ENCODE measurements at places on chromosomes 6 and 20.

GRCh38 chr6:154167126-154167525, 128.1 kb downstream of the OPRM1 start:
- DNase-seq = no peak

GRCh38 chr6:131117878-131118277, 17.4 kb upstream of the AKAP7 start:
- DNase-seq = no peak

- no peak for DNase-seq
Measured at GRCh38 chr20:10004900-10005299, 29.9 kb upstream of the ANKEF1 start.

DNA sequence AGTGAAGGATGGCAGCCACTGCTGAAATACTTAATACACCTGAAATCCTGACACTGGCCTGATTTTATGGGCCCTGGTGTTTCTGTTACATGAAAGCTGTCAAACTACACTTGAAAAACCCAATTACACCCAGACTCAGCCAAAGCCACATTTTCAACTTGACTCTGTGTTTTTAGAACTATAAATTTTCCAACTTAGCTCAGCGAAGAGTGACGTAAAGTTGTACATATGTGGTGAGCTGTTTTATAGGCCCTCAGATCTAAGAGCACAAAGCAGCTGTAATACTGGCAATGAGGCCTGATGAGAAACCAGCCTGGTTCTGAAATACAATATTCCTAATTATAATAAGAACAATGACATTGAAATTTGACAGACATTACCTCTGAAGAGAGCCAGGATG, 18.6 kb downstream of the SCML4 start:
- no peak for DNase-seq

GRCh38 chr6:124825564-124825963, 136.7 kb upstream of the RNF217 start:
- peak; percentile 64 for DNase-seq

- no peak for DNase-seq
Measured at GRCh38 chr20:6629564-6629963, 137.9 kb upstream of the BMP2 start.

- no peak for DNase-seq
Measured at GRCh38 chr20:13661070-13661685, 22.4 kb upstream of the TASP1 start.

GRCh38 chr20:51972056-51972455, 169.7 kb upstream of the SALL4 start:
- no peak for DNase-seq

DNA sequence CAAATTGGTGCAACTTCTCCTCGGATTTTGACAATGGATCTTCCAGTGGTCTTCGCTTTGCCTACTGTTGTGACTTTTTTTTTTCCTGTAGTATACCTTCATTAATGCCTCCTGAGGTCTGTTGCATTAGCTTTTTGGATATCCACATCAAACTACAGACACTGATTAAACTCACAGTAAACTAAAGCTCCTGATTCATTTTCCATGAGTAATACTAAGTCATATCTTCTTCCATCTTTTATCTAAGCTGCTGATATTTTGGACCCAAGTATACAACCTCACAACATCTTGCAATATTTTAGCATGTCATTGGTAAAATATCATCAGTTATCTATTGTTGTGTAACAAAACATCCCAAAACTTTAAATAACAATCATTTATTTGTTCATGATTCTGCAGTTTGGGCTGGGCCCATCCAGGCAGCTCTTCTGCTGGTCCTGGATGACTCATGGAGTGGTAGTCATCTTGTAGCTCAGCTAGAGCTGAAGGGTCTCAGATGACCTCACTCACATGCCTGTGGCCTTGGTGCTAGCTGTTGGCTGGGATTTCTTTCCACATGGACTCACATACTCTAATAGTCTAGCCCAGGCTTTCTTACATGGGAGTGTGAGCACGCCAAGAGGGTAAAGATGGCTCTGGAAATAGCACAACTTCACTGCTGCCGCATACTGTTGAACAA, 78.3 kb upstream of the SRSF6 start:
- DNase-seq = no peak

DNA sequence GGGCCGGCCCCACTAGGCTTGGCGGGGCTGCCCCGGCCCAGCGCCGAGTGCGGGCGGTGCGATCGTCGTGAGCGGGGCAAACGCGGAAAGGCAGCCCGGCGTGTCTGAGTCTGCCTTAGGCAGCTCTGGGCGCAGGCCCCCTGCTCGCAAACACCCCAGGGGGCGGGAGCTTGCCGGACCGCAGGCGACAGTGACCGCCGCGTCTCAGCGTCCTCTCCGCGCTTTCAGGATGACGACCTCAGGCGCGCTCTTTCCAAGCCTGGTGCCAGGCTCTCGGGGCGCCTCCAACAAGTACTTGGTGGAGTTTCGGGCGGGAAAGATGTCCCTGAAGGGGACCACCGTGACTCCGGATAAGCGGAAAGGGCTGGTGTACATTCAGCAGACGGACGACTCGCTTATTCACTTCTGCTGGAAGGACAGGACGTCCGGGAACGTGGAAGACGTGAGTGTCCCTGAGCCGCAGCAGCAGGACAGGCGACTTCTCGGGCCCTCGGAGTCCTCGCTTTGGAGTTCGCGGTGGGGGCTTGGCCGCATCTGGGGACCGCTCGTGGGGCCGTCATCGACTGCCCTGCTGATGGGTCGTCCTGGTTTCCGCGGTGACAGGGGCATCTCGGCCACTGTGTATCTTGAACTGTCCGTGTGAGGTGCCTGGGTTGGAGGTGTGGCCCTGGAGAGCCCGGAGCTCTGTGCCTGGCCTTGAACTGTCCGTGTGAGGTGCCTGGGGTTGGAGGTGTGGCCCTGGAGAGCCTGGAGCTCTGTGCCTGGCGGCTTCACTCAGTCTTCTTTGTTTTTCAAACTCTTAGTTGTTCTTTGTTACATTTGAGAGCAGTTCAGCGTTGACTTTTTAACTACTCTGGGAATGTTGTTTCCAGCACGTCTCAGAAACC, 786 bp downstream of the ADRM1 start:
- DNase-seq = no peak

DNA sequence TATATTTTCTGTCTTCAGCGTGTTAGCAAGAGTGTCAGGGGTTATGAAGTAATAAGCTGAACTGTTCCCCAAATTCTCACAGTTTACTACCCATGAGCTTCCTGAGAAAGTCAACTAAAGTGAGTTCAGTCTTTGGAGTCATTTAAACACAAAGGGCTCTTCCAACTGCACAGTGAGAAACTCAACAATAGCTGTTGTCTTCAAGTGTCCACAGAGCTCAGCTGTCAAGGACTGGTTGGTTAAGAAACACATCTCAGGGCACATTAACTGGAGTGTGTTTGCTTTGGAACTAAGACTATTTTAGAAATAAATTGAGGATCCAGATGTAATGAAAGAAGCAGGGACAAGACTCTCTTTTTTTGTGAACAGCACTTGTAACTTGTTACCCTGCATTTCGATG, 241.4 kb upstream of the SOX4 start:
- no peak for DNase-seq

DNA sequence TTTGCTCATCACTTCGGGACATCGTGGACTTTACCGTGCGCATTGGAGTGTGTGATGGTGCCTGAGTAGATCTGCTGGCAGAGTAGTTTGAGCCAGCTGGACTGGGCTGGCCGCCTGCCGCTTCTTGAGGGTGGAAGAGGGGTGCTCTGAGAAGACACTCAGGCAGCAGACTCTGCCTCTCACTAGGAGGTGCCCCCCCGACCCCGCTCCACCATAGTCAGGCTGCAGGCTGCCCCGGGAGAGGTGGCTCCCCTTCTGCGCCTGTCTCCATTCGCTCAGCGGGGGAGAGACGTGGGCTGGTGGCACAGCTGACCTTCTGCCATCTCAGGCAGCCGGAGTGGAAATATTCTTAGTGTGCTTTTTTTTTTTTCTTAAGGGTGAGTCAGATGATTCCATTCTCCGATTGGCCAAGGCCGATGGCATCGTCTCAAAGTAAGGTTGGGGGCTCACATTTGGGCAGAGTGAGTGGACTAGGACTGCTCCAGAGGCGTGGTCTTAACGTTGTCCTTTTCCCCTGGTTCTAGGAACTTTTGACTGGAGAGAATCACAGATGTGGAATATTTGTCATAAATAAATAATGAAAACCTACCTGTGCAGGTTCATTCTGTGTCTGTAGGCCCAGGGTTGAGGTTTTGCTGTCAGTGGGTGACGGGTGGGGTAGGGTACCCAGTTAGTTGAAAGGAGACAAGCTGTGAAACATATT, 1.2 kb downstream of the RPS21 start:
- DNase-seq = no peak

GRCh38 chr20:55656231-55656775, 349.0 kb downstream of the CBLN4 start:
- no peak for DNase-seq

- no peak for DNase-seq
Measured at GRCh38 chr6:166551754-166552495, 34.6 kb downstream of the RAMACL start.

DNA sequence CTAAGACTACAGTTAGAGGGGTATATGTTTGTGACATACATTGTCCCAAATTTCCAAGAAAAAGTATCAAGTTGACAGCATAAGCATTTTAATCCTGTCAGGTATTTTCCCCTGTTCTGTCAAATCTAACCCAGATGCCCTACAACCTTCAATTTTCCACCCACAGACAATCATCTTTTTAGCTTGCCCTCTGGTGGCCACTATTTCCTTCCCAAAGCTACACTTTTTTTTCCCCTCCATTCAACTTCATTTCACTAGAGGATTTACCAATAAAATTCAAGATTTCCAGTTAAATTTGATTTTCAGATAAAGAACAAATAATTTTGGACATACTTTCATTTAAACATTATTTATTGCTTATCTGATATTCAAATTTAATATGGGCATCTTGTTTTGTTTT, 286.6 kb downstream of the TENT5A start:
- DNase-seq = no peak

- DNase-seq = no peak
Measured at GRCh38 chr6:35955521-35955920, 34.6 kb upstream of the SRPK1 start.

DNA sequence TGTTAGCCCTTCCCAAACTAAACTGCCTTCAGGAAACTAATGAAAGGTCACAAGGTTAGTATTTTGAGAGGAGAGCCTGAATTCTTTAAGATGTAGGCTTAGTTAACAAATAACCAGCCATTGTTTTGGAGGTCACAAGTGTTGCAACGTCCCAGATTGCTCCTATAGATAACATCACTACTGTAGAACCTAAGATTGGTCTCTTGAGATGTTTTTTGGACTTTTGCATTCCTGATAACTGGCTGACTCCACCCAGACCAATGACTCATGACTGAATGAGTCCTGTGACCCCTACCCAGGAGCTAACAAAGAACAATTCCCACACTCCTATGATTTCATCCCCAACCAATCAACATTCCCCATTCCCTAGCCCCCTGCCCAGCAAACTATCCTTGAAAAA, 178.8 kb downstream of the SCP2D1 start:
- DNase-seq = no peak

- DNase-seq = no peak
Measured at GRCh38 chr6:31304683-31305082, 32.8 kb upstream of the HLA-C start.
